Cardiac muscle cell (in vitro differentiated cells and primary cell): ENCODE measurements at places on chromosomes 2 and 18. TPM values are rescaled to one million over a fixed set of nuclear protein-coding genes. Genes with fewer than 3 reads are reported as not detected.

The PPP1R1C gene
- total RNA-seq: 4.7 and 12.1 TPM in 2 replicates

The STAT1 gene
- 35.4 and 42.8 TPM in 2 replicates for total RNA-seq

The SPHKAP gene
- total RNA-seq: 74.7 and 146 TPM in 2 replicates

The EFHD1 gene
- total RNA-seq: 3.2 and 8.0 TPM in 2 replicates

The MYO7B gene
- 0.06 TPM in 1 of 2 replicates, not detected in the other for total RNA-seq

The SKOR2 gene
- not detected in 2 replicates for total RNA-seq

The TMEM178A gene
- 21.3 and 22.5 TPM in 2 replicates for total RNA-seq

The ACTR2 gene
- 27.1 and 29.5 TPM in 2 replicates for total RNA-seq

The TEKT4 gene
- total RNA-seq: not detected in 2 replicates

The PIEZO2 gene
- 0.32 and 0.69 TPM in 2 replicates for total RNA-seq

The ACMSD gene
- not detected in 2 replicates for total RNA-seq
